GM23248 (cell line): ENCODE measurements at places on chromosomes 11 and 22.
A peak's percentile ranks its signal among the peaks of the same experiment; 100 is the strongest.

DNA sequence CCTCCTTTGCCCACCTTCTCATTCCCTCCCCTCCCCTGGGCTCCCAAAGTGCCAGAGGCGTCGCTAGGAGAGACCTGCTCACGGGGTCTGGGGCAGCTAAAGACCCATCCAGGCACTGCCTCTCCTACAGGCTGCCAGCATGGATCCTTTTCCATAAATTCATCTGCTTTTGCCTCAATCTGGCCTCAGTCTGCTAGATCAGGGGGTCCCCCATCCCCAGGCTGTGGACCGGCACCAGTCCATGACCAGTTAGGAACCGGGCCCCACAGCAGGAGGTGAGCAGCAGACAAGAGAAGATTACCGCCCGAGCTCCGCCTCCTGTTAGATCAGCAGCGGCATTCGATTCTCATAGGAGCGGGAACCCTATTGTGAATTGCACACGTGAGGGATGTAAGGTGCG, 12.3 kb downstream of the LTO1 start:
- DNase-seq = no peak

DNA sequence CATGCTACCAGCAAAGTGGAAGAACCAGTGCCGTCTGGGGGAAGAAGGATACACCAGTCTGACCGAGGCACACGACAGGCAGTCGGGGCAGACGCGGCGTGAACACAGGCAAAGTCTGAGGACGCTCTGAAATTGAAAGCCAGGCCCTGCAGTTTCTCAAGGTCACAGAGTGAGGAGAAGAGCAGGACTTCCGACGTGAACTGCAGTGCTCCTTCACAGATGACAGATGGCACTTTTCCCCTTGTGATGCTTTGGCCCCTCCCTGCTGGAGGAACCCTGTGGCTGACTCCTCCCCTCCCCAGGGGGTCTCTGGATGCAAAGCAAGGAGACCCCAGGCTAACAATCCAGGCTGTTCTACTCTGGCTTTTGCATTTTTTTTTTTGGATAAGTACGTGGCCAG, 19.6 kb upstream of the JAM3 start:
- no peak for DNase-seq

DNA sequence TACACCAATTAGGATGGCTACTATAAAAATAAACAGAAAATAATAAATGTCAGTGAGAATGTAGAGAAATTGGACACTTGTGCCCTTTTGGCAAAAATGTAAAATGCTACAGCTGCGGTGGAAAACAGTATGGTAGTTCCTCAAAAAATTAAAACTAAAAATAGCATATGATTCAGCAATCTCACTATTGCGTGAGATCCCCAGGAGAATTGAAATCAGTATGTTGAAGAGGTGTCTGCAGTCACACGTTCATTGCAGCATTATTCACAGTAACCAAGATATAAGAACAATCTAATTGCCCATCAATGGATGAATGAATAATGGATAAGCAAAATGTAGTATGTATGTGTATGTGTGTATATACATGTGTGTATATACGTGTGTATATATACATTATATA, 6.8 kb downstream of the OR52N2 start:
- DNase-seq = peak; percentile 29

DNA sequence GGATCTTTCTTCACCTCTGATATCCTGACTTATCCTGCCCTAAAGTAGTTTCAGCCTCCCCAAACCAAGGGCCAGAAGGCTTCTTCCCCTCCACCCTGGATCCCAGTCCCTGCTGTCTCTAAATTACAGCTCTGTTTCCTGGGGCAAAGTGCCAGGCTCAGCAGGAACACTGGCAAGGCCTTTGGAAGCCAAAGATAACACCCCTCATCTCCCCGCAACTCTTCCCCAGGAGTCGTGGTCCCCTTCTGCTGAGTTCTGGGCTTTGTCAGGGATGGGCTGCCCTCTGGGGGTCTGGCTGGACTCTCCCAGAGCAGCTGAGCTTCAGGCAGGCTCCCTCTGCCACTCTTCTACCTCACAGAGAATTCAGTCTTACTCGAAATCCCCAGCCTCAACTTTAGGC, 53.8 kb upstream of the AMPD3 start:
- DNase-seq = no peak

DNA sequence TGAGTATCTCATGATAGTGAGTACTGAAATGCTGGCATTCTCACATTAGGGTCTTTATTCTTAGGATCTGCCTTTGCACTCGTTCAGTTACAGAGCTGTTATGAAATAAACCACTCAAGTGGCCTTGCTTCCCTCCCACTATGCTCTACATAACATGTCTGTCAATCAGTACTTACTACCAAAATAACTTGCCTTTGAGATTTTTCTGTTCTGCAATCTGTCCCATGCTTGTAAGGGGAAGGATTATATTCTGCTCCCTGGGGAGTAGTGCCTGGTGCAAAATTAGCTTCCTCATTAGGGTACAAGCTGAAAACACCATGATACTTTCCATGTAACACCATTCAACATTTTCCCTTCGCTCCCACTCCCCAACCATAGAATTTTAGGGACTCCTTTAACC, 1.9 kb upstream of the GRAP2 start:
- no peak for DNase-seq

- DNase-seq = no peak
Observed at GRCh38 chr11:133906241-133906640, 50.5 kb downstream of the IGSF9B start.

DNA sequence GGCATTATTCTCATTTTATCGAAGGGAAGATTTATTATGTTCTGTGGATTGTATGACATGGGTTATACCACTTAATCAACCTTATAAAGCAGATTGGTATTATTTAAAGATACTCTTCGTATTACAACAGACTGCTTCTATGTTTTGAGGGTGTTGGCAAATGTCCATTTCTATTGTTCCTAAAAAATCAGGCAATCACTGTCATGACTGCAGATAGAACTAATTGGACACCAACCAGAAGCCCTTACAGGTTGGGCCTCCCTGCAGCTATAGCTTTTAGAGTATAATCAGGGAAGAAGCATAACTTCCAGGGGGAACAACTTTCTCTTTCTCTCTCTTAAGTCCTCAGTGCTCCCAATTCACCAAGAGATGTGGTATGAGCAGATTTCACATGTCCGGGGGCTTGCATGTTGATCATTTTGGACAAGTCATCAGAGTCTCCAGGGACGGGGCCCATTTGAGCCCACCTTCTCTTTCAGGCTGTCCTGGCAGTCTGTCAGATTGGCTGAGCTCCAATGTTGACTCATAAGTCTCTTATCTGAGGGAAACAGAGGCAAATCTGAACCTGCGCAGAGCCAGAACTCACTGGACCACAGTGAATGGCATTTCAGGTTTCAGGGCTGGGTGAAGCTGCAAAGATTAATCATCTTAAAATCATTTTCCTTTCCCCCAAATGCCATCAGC, 264.0 kb upstream of the CCDC90B start:
- no peak for DNase-seq

- DNase-seq = peak; percentile 17
Observed at GRCh38 chr11:70142221-70142875, 60.7 kb upstream of the FADD start.

GRCh38 chr11:116373104-116373944, 399.5 kb downstream of the BUD13 start:
- DNase-seq = no peak

DNA sequence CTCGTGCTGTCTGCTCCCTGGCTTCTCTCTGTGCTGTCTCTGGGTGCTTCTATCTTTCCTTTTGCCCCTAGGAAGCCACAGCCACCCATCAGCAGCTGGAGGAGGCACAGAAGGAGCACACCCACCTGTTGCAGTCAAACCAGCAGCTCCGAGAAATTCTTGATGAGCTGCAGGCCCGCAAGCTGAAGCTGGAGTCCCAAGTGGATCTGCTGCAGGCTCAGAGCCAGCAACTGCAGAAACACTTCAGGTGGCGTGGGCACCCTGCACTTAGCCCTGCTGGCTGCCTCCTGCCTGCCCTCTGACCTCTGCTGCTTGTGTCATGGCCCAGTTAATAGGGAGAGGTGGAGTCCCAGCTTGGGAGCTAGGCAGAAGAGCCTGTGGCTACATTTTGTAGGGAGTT, 67.8 kb downstream of the CEP164 start:
- DNase-seq = no peak

DNA sequence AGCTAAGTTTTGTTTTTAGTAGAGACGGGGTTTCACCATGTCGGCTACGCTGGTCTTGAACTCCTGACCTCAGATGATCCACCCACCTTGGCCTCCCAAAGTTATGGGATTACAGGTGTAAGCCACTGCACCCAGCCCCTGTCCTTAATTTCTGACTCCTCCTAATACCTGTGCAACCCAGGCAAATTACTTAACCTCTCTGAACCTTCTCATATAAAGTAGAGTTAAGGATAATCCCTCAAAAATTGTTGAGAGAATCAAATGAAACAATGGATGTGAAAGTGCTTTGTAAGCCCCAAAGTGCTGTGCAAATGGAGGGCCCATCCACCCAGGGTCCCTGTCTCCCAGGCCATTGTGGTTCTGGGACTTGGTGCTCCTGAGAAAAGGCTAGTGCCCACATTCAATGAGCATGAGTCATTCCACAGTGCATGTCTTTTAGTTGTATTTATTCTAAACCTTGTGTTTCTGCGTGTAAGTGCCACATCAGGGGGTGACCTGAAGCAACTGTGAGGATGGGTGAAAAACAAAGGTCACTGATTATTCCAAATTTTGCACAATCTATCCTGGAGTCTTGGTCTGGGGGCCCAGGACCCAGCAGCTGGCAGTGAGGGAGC, 61.4 kb upstream of the PTPRJ start:
- DNase-seq = peak; percentile 61

DNA sequence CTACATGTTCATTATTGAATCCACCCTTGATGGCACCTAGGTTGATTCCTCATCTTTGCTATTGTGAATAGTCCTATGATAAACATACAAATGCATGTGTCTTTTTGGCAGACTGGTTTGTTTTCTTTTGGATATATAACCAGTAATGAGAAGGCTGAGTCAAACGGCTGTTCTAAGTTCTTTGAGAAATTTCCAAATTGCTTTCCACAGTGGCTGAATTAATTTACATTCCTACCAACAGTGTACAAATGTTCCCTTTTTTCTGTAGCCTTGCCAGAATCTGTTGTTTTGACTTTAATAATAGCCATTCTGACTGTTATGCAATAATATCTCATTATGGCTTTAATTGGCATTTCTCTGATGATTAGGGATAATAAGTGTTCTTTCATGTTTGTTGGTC, 184.9 kb downstream of the CASP12 start:
- DNase-seq = no peak

- no peak for DNase-seq
Observed at GRCh38 chr11:123671534-123671933, 17.1 kb upstream of the SCN3B start.

DNA sequence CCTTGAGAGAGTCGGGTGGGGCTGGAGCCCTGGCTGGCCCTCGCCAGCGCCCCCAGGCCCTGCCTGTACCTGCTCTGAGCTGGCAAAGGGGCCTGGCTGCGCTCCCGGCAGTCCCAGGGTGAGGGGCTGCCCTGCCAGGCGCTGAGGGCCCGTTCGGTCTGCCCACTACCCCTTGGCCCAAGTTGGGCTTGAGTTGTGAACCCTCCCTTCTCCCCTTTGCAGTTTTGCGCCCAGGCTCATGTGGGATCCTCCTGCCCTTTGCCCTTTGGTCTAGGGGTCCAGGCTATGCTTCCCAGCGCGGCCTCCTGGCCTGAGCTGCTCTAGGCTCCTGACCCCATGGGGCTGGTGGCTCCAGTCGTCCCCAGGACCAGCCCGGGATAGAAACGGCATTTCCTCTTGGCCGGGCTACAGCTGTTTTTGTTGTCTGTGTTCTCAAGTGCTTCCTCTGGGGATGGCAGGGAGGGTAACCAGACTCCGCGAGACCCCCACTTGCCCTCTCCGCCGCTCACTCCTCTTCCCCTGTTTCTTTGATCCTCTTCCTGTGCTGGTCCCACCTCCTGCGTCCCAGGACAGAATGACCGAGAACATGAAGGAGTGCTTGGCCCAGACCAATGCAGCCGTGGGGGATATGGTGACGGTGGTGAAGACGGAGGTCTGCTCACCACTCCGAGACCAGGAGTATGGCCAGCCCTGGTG, 34.9 kb downstream of the PRDM11 start:
- no peak for DNase-seq

GRCh38 chr11:71199226-71199820, 53.1 kb downstream of the SHANK2 start:
- DNase-seq = no peak

DNA sequence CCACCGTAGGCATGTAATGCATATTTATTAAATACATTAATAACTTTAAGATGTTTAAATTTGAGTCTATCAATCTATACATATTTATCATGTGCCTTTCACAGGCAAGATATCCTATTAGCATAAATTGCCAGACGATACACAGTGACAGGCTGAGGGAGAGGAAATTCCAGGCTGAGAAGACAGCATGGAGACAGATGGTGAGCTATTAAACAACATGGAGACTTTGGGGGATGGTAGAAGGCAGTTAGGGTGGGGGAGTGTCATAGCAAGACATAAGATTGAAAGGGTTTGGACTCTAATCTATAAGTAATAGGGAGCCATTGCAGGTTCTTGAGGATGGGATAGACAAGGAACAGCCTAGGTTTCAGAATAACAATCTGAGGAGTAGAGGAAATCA, 138.5 kb downstream of the NXPE2 start:
- no peak for DNase-seq
